ENCODE measurements at places on chromosomes 3 and 15. TPM values are rescaled to one million over a fixed set of nuclear protein-coding genes. Genes with fewer than 3 reads are reported as not detected.

- no peaks in the 10 kb centered on the region for H3K36me3 ChIP-seq
- H3K4me3 ChIP-seq: no peak overlapping the region
- peaks cover 14% of the 10 kb centered on the region for H3K4me1 ChIP-seq
- peak; percentile 43 for DNase-seq
- H3K27me3 ChIP-seq: no peaks in the 10 kb centered on the region
These were observed 170.3 kb upstream of the MCTP2 start for GRCh38 chr15:94061041-94061440.

DNA sequence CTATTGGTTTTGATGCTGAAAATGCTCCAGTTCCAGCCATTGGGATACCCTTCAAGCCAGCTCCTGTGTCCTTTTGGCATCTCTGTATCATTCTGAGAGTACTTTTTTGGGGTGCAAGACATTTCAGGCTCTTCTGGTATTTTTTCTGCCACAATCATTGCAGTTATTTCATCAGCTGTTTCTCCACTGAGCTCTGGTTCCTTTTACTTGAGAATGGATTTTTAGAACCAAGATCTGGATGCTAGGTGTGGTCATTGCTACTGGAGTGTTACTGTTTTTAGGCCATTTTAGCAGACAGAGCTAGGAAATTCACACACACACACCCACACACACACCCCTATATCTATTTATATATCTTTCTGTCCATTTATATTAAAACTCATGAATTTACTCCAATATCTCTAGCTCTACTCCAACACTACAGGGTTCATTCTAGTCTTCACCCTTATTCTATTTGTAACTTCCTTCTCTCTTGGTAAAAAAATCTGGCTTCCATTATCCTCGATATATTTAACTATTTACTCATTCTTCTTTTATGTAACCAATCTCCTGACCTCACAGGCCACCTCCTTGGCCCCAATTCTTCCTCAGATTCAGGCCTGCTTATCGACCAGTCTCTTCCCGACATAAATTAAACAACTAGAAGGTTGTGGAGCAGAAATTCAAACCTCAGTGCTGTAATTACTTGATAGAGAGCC, 17.0 kb downstream of the SLC35G2 start:
- H3K36me3 ChIP-seq: no peaks in the 10 kb centered on the region
- DNase-seq: no peak
- peaks cover 11% of the 10 kb centered on the region for H3K4me1 ChIP-seq
- no peak overlapping the region for H3K4me3 ChIP-seq

- no peaks in the 10 kb centered on the region for H3K4me1 ChIP-seq
- no peak overlapping the region for H3K27ac ChIP-seq
- H3K27me3 ChIP-seq: peaks cover 15% of the 10 kb centered on the region
- no peaks in the 10 kb centered on the region for H3K36me3 ChIP-seq
These were observed 48.7 kb upstream of the COL6A6 start for GRCh38 chr3:130468311-130468710.

- no peaks in the 10 kb centered on the region for H3K27me3 ChIP-seq
- no peak overlapping the region for H3K27ac ChIP-seq
- H3K4me3 ChIP-seq: no peak overlapping the region
These were observed 1141.0 kb downstream of the IGSF11 start for GRCh38 chr3:117893638-117894037.

GRCh38 chr3:173923204-173923603, 525.7 kb downstream of the NLGN1 start:
- no peak overlapping the region for H3K4me3 ChIP-seq
- no peaks in the 10 kb centered on the region for H3K4me1 ChIP-seq
- H3K36me3 ChIP-seq: no peaks in the 10 kb centered on the region
- H3K27me3 ChIP-seq: no peaks in the 10 kb centered on the region
- no peak overlapping the region for H3K27ac ChIP-seq

DNA sequence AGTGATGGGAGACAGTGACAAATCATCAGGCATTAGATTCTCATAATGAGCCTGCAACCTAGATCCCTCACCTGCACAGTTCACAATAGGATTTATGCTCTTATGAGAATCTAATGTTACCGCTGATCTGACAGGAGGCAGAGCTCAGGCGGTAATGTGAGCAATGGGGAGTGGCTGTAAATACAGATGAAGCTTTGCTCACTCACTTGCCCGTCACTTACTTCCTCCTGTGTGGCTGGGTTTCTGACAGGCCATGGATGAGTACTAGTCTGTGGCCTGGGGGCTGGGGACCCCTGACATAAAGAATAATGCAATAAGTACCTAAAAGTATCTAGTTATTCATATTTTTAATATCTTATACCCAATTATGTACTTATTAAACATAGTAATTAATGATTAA, 15.6 kb downstream of the IQCB1 start:
- H3K27ac ChIP-seq: no peak overlapping the region
- no peaks in the 10 kb centered on the region for H3K27me3 ChIP-seq

DNA sequence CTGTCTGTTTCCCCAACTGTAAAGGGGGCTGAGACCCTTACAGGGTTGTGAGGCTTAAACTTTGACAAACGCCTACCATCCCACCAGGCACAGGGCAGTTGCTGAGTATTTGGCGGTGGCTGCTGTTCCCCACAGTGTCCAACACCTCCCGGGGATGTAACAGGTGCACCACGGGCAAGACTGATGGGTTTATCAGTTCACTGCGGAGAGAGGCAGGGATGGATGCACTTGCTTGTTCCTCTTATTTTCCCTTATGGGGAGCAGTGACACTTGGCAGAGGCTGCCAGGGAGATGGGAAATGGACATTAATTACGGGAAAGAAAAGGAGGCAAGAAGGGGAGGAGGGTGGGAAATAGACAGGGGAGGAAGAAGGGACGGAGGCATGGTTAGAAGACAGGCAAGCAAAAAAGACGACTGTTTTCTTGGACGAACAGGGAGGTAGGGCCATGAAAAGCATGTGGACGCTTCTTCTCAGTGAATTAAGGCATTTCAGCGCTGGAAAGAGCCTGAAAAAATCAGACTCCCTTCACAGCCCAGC, 16.6 kb upstream of the ADIPOQ start:
- peaks cover 31% of the 10 kb centered on the region for H3K27me3 ChIP-seq
- H3K4me1 ChIP-seq: peaks cover 9% of the 10 kb centered on the region
- no peaks in the 10 kb centered on the region for H3K36me3 ChIP-seq
- peak overlapping the region; percentile 91 for H3K4me3 ChIP-seq
- no peak overlapping the region for H3K27ac ChIP-seq
- DNase-seq: no peak

- H3K27me3 ChIP-seq: no peaks in the 10 kb centered on the region
- no peak overlapping the region for H3K27ac ChIP-seq
- no peaks in the 10 kb centered on the region for H3K4me1 ChIP-seq
These were observed 634.2 kb downstream of the NAALADL2 start for GRCh38 chr3:175493301-175493700.

DNA sequence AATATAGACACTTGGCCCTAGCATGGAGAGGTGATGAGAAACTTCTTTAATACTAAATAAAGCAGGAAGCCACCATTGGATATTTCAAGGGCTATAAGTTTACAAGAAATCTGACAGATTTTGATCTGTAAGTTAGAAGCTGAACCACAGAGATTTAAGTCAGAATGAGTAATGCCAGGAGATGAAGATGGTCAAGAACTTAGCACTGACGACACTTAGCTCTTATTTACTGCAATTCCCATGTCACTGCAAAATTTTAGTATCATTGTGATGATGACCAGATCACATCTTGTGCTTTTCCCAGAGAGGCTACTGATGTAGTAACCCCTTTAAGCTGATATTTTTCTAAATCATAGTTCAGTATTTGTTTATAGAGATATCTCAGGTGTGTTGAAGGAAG, 59.4 kb upstream of the CD96 start:
- no peaks in the 10 kb centered on the region for H3K4me1 ChIP-seq
- no peaks in the 10 kb centered on the region for H3K36me3 ChIP-seq
- H3K27ac ChIP-seq: no peak overlapping the region
- no peaks in the 10 kb centered on the region for H3K27me3 ChIP-seq
- no peak for DNase-seq

The CMTM8 gene
- total RNA-seq: 5.2 TPM

The CAPN3 gene
- 0.40 TPM for total RNA-seq
